Activated T-cell treated with anti-CD3 and anti-CD28 coated beads, Interleukin-2, amount 50 U/mL, for 72 hours (primary cell): ENCODE measurements at places on chromosomes 4 and X. TPM values are rescaled to one million over a fixed set of nuclear protein-coding genes. Genes with fewer than 3 reads are reported as not detected.

- H3K4me1 ChIP-seq, result no peaks in the 10 kb centered on the region
- H3K4me3 ChIP-seq, result no peak overlapping the region
- peak overlapping the region; percentile 37 for H3K27ac ChIP-seq
- H3K36me3 ChIP-seq, result peaks cover 4% of the 10 kb centered on the region
- DNase-seq, result no peak
Observed at GRCh38 chr4:6107114-6107791, 89.0 kb upstream of the C4orf50 start.

- H3K27ac ChIP-seq, result no peak overlapping the region
- H3K4me1 ChIP-seq, result no peaks in the 10 kb centered on the region
- H3K4me3 ChIP-seq, result no peak overlapping the region
- peaks cover 6% of the 10 kb centered on the region for H3K27me3 ChIP-seq
- DNase-seq, result no peak
Observed at GRCh38 chr4:1448589-1449420, 42.6 kb upstream of the NKX1-1 start.

GRCh38 chr4:4512282-4512681 is 29.6 kb downstream of the STX18 start:
- no peaks in the 10 kb centered on the region for H3K36me3 ChIP-seq
- no peak overlapping the region for H3K4me3 ChIP-seq
- no peak for DNase-seq
- H3K27me3 ChIP-seq, result no peaks in the 10 kb centered on the region

GRCh38 chrX:123899701-123900100 is 39.8 kb downstream of the XIAP start:
- H3K4me1 ChIP-seq, result no peaks in the 10 kb centered on the region
- no peak overlapping the region for H3K4me3 ChIP-seq
- no peak overlapping the region for H3K27ac ChIP-seq
- H3K27me3 ChIP-seq, result no peaks in the 10 kb centered on the region
- no peaks in the 10 kb centered on the region for H3K36me3 ChIP-seq

Gene HAUS7
- 27.7 TPM for total RNA-seq

Gene PNMA6F
- not detected for total RNA-seq

Gene SSX2B
- total RNA-seq, result not detected
